CD4-positive, alpha-beta memory T cell (primary cell): ENCODE measurements at places on chromosomes 6 and 20. TPM values are rescaled to one million over a fixed set of nuclear protein-coding genes. Genes with fewer than 3 reads are reported as not detected.

The SLPI gene
- polyA plus RNA-seq = not detected

The SGK2 gene
- not detected for polyA plus RNA-seq

The APCDD1L gene
- polyA plus RNA-seq = 0.11 TPM

The RIPOR3 gene
- 0.49 TPM for polyA plus RNA-seq

The GSTA3 gene
- not detected for polyA plus RNA-seq

The COL9A3 gene
- polyA plus RNA-seq = 0.41 TPM

The ZFP57 gene
- polyA plus RNA-seq = 2.4 TPM

The SAPCD1 gene
- polyA plus RNA-seq = not detected

The TXLNB gene
- polyA plus RNA-seq = 0.78 TPM

The JPH2 gene
- not detected for polyA plus RNA-seq

The TRIM10 gene
- polyA plus RNA-seq = not detected

The SSTR4 gene
- not detected for polyA plus RNA-seq

The PREX1 gene
- 79.6 TPM for polyA plus RNA-seq

The SMPDL3A gene
- not detected for polyA plus RNA-seq

The PPIL4 gene
- 10.0 TPM for polyA plus RNA-seq

The NRSN1 gene
- not detected for polyA plus RNA-seq

The UBE2C gene
- not detected for polyA plus RNA-seq

The LY86 gene
- 4.6 TPM for polyA plus RNA-seq

The PRND gene
- not detected for polyA plus RNA-seq

The MAS1 gene
- polyA plus RNA-seq = not detected

The FILIP1 gene
- polyA plus RNA-seq = not detected

The DEFB124 gene
- not detected for polyA plus RNA-seq

The LAMA5 gene
- polyA plus RNA-seq = not detected

The VIP gene
- polyA plus RNA-seq = not detected

The BACH2 gene
- 7.2 TPM for polyA plus RNA-seq

The ADAM33 gene
- polyA plus RNA-seq = not detected

The SNAI1 gene
- 0.60 TPM for polyA plus RNA-seq

The CST3 gene
- polyA plus RNA-seq = 4.2 TPM

The PPP1R14C gene
- polyA plus RNA-seq = not detected

The AK9 gene
- polyA plus RNA-seq = 5.1 TPM

The CBFA2T2 gene
- 25.2 TPM for polyA plus RNA-seq

The SIRPB2 gene
- not detected for polyA plus RNA-seq

The MROH8 gene
- polyA plus RNA-seq = 1.5 TPM

The CLPSL1 gene
- not detected for polyA plus RNA-seq

The LY6G6F gene
- polyA plus RNA-seq = not detected

The MAP7 gene
- polyA plus RNA-seq = 1.5 TPM

The FAM184A gene
- 0.54 TPM for polyA plus RNA-seq

The UBE2V1 gene
- 151 TPM for polyA plus RNA-seq

The DUSP15 gene
- not detected for polyA plus RNA-seq

The LAMA2 gene
- 0.87 TPM for polyA plus RNA-seq

The RFX6 gene
- not detected for polyA plus RNA-seq

The UBD gene
- polyA plus RNA-seq = not detected

The RCAN2 gene
- 0.06 TPM for polyA plus RNA-seq

The DNMT3B gene
- not detected for polyA plus RNA-seq

The ITPA gene
- polyA plus RNA-seq = 48.1 TPM
